Memory B cell (primary cell): ENCODE measurements at places on chromosomes 4 and X.

DNA sequence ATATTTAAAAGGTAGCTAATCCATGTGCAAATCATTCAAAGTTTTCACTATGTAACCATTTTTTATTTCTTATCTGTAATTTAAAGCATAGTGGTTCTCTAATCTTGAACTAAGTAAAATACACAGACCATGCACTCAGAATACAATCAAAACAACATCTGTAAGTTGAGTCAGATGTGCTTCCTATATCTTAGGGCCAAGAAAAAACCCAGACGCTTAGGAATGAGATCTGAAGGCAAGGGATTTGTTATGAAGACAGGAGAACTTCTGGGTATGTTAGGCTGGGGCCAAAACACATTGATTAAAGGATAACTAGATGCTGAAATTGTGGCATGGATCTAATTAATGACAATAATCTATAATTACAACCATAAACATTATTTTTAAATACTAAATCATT is 120.3 kb downstream of the PDE5A start:
- DNase-seq = no peak

- no peak for DNase-seq
Measured at GRCh38 chr4:111510535-111510934, 634.7 kb upstream of the FAM241A start.

GRCh38 chr4:3812211-3812934 is 46.2 kb downstream of the ADRA2C start:
- DNase-seq = no peak

- DNase-seq = no peak
Measured at GRCh38 chr4:57865264-57865663, 755.1 kb upstream of the IGFBP7 start.

DNA sequence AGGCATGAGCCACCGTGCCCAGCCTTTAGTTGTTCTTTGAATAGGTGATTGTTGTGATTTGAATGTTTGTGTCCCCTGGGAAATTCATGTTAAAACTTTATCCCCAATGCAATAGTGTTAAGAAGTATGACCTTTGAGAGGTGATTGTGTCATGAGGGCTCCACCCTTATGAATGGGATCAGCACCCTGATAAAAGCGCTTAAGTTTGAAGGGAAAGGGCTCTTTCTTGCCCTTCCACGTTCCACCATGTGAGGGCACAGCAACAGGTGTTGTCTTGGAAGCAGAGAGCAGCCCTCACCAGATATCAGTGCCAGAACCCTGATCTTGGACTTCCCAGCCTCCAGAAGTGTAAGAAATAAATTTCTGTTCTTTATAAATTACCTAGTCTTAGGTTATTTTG is 33.7 kb upstream of the RP2 start:
- no peak for DNase-seq
